RPMI7951 (cell line): ENCODE measurements at places on chromosomes 7 and 10.
A peak's percentile ranks its signal among the peaks of the same experiment; 100 is the strongest.

GRCh38 chr10:30877111-30877510, 154.6 kb downstream of the ZNF438 start:
- DNase-seq: no peak

DNA sequence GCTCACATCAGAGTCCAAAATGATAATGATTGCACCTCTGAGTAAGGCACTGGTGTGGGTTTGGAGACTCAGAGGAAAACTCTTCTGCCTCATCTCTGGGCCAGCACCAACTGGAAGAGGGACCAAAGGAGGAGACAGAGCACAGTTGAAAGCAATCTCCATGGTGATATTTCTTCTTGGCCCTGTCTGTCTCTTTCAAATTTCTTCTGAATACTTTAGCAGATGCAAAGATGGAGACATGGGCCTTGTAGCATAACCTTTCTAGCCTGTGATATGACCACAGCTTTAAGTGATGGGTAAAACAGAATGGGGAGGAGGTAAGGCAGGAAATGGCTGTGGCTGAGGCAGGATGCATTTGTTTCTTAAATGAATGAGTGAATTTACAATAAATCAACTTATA, 12.2 kb upstream of the GIMAP7 start:
- no peak for DNase-seq

GRCh38 chr10:70585578-70586169, 16.9 kb downstream of the PRF1 start:
- no peak for DNase-seq

GRCh38 chr7:107208024-107208521, 39.3 kb downstream of the HBP1 start:
- DNase-seq: no peak

DNA sequence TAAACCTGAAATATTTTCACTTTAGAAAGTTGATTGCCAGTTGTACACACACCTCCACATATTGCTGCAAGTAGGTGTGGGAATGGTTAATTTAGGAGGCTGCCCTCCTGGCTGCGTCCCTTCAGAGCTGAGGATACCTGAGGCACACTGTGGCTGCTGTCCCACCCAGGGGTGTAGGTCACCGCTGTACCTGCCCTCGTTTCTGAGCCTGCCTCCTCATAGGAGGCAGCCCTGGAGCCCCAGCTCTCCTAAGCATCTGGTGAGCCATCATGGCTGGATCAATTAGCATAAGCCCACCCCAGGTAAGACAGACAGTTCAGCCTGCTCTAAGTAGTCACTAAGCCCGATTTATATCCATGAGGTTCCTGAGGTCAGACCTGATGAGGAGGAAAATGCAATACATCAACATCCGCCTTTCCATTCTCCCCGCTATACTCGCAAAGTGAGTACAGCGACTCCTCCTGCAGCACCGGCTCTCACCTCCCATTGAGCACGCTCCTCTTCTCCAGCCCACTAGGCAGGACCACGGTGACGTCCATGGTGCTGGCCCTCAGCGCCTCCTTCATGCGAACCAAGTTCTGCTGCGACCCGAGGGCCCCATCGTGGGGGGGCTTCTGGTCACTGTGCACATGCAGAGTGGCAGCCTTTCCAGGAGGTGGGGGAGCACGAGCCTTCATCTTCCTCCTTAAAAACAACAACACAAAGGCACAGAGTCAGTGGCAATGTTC, 97.2 kb downstream of the COBL start:
- no peak for DNase-seq

DNA sequence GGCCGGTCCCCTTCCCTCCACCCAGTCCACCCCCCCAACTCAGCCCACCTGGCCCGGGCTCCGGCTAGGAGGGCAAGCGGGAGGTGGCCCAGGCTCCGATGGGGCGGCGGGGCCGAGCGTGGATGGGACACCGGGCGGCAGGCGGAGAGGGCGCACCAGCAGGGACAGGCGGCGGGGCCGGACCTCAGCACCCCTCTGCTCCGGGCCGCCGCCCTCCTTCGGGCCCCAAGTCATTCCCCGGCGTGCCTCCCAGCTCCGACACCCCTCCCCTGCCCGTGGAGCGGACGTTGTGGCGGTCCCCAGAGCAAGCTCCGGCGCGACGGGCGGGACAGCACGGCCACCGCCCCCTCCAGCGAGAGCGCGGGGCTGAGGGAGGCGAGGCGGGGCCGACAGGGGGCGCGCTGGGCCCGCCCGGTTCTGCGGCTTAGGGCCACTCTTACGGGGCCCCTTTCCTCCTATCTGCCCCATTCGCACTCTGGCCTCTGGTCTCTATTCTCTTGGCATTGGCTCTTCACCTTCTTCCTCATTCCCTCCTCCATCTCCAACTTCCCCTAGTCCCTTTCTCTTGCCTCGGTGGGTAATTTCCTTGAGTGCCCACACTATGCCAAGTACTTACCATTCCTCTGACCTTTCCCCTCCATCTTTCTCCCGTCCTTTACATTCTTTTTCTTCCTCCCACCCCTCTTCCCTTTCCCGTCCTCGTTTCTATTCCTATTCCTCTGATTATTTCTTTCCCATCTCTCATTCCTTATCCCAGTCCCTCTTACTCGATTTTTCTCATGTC, 701 bp upstream of the GBX1 start:
- no peak for DNase-seq

- no peak for DNase-seq
Measured at GRCh38 chr10:131130025-131130424, 181.5 kb downstream of the TCERG1L start.

GRCh38 chr7:149707448-149707886, 65.9 kb downstream of the ZNF467 start:
- DNase-seq: no peak

DNA sequence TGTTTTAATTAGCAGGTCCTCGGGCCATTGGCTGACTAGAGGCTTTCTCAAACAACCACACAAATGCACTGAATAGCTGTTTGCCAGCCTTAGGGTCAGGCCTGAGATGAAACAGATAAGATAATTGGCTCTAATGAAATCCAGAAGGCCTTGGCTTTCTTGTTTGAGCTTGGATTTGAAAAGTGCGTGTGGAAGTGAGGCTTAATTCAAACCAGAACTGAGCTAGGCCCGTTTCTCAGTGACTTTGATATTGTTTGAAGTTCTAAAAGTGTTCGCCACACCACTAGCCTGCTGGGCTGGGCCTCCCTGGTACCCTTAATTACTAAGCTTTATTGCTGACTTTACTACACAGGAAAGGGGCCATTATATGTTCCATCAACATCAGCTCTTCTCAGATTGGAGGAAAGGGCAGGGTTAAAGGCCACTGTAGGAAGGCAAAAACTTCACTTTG, 270.6 kb downstream of the TWIST1 start:
- DNase-seq: peak; percentile 89

DNA sequence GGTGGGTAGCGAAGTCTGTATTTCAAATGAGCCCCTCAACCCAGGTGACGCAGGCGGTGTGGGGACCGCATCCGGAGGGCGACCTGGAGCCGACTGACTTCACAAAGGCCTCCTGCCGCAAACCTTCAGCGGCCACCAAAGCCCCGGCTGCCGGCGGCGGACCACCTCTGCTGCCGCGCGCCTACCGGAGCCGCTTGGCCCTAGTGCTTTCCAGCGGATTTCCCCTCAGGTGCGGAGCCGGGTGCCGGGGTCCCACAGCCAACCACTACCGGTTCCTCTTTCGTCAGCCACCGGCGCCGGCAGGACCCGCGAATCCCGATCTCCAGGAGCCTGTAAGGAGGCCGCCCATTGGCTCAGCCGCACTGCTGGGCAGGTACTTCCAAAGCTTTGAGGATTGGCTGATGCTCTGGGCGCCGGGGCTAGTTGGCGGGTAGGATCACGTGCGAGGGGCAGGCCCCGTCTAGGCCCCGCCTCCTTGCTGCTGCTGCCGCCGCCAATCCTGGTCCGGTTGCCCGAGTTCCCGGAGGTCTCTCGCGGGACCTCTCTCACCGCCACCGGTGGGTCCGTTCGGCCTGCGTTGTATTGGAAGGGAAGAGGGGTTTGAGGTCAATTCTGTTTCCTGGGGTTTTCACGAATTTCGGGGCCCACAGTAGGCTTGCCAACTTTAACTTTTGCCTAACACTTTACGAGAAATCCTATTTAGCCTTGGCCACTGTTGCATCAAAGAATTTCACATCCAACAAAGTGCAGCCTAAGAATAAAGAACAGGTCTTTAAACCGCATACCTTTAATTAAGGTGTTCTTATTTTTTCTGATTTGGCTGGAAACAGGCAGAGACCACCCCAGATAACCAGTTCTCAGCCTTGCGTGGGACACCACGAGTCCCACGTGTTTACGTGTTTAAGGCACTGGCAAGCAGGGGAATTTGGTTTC, at the start of gene GSTO2:
TSS of gene GSTO2 (plus strand) at position 472 of the 933 bp plus-strand sequence. CDS start 5,732 bp downstream, outside the sequence.
- DNase-seq: no peak

DNA sequence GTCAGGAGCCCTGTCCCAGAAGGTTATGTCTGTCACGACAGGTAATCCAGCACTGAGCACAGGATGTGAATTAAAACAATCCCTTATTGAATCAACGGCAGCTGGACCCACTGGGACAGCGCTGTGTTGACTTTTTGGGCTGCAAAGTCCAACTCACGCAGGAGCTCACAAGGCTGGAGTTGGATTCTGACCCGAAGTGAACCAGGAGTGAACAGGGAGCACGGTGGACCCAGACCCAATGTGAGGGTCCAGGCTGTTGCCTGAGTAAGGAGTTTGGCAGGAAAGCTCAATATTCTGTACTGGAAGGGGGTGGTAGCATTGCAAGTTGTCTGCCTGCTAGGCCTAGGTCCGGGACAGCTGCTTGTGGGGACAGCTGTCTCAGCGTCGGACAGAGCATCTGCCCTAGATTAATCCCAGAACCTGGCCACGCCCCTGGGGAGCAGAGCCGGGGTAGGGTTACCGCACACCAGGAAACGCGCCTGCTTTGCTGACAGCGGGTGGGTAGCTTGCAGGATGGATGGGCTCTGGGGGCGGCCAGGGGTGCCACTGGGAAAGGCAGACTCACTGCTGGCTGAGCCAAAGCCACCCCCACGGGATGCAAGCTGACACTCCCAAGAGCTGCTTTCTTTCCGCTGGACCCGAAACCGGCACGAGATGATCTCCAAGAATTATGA, 24.0 kb downstream of the COL26A1 start:
- peak; percentile 81 for DNase-seq

- peak; percentile 52 for DNase-seq
Measured at GRCh38 chr10:50224330-50224952, 26.9 kb downstream of the ASAH2 start.

DNA sequence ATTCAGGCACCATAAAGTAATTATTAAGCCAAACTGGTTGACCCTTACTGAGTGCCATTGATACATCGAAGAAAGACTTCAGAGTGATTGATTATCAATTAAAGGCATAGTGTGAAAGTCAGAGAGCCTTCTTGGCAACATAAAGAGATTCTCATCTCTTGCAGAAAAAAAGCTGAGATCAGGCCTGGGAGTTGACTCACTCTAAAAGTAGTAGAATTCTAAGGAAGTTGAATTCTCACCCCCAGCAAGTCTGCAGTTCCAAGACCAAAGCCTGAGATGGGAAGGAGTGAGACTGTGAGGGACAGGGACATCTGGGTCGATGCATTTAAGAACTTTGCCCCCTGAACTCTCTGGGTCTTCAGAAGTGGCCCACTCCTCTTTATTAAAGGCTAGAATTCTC, 21.6 kb upstream of the ERCC6 start:
- no peak for DNase-seq

DNA sequence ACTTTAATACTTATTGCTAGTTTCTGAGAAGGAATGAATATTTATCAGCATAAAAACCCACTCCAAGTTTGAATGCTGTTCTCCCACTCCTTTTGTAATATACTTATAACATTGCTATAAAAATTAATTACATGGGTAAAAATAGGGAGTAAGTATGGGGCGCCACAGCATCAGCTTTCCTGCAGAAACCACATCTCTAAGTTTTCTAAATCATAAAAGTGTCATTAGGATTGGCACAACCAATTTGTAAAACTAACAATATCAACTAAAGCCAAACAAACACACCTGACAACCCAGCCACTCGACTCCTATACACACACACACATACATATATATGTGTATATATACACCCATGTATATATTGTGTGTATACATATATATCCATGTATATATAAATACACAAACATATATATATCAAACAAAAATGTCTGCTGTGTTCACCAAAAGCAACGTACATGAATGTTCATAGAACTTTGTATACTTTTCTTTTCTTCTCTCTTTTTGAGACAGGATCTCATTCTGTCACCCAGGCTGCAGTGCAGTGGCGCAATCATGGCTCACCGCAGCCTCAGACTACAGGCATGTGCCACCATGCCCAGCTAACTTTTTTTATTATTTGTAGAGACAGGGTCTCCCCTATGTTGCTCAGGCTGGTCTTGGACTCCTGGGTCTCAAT, 14.8 kb upstream of the LRRC17 start:
- DNase-seq: no peak

GRCh38 chr10:27391916-27392315, 112.2 kb upstream of the RAB18 start:
- no peak for DNase-seq

DNA sequence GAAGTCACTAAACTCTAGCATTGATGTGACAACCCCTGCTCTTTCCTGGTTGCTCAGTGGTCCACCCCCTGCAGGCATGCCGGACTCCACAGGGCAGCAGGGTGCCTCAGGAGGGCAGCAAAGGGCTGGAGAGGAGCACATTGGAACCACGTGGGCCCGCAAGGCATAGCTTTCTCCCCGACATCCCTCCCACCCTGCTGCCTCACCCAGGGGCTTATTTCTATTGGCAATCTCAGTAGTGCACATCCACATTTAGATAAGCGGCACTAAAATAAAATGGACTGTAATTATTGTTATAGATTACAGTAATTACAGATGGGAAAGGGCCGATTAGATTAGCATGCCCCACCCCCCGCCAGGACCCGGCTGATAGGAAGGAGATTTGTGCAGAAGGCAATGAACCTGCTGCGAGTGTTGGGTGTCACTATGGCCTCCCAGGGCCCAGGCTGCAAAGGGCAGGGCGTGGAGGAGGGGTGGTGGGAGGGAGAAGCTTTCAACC, 580.1 kb downstream of the GRID1 start:
- no peak for DNase-seq

DNA sequence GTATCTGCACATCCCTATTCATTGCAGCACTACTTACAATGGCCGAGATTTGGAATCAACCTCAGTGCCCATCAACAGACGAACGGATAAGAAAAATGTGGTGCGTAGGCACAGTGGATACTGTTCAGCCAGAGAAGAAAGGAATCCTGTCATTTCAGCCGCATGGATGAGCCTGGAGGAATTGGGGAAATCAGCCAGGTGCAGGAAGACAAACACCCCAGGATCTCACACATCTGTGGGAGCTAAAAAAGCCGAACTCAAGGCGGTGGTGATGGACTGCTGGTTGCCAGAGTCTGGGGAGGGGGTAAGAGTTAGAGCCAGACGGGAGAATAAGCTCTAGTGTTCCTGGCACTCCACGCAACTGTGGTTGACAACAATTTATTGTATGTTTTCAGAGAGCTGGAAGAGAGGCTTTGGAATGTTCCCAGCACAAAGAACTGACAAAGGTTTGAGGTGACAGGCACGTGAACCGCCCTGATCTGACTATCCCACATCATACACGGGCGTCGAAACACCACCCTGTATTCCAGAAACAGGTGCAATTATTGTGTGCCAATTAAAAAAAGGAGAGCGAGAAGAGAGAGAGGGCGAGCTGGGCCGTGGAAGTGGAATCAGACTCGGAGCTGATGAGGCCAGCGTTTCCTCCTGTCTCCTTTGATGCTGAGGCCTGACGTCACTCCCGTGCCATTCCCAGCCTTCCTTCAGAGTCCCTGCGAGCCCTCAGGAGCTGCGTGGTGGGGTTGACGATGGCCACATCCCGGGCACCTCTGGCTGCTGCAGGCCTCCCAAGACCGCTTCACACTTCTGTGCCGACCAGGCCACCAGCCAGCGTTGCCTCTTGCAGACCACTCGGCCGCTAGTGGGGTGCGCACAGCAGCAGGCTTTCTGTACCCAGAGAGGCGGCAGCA, 189.5 kb downstream of the DNAJB6 start:
- DNase-seq: peak; percentile 37
